ENCODE measurements at places on chromosomes 13 and 19. TPM values are rescaled to one million over a fixed set of nuclear protein-coding genes. Genes with fewer than 3 reads are reported as not detected.

GRCh38 chr13:27927444-27928352 lies 7.9 kb downstream of the PDX1 start:
- DNase-seq: no peak

GRCh38 chr19:33868076-33868735 lies 71.5 kb downstream of the KCTD15 start:
- DNase-seq: no peak

GPR4 gene
- 1.6 TPM for total RNA-seq

GRCh38 chr13:54660277-54660676 lies 1631.7 kb downstream of the OLFM4 start:
- DNase-seq: no peak

DNA sequence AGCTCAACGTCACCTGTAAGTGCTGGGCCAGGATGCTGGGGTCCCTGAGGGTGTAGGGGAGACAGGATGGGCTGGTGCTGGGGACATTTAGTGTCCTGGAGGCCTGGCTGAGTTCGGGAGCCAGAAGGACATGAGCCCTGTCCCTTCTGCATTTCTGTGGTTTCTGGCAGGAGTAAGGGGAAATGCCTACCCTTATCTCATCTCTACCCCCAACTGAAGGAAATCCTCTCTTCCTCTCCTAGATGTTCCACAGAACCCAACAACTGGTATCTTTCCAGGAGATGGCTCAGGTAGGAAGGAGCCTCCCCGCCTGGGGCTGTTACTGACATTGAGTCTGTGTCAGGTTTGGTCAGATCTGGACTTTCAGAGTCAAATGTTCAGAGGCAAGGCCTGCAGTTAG lies 1.2 kb downstream of the CD33 start:
- no peak for DNase-seq

PRTN3 gene
- not detected for total RNA-seq

TMC4 gene
- total RNA-seq: not detected

ZNF221 gene
- 3.3 TPM for total RNA-seq

DNA sequence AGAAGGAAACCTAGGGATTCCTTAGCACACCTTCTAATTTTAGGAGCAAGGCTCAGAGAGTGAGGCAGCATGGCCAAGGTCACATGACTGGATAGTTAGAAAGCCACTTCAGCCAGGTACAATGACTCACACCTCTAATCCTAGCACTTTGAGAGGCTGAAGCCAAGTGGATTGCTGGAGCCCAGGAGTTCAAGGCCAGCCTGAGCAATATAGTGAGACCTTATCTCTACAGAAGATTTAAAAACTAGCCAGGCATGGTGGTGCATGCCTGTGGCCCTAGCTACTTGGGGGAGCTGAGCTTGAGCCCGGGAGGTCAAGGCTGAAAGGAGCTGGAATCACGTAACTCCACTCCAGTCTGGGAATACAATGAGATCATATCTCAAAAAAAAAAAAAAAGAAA lies 69.2 kb downstream of the TEX26 start:
- no peak for DNase-seq

SERTAD1 gene
- total RNA-seq: 15.7 TPM

- no peak for DNase-seq
Measured at GRCh38 chr13:87355451-87355850, 315.7 kb upstream of the SLITRK5 start.

- no peak for DNase-seq
Measured at GRCh38 chr19:46809534-46810272, 21.3 kb upstream of the SLC1A5 start.

DNA sequence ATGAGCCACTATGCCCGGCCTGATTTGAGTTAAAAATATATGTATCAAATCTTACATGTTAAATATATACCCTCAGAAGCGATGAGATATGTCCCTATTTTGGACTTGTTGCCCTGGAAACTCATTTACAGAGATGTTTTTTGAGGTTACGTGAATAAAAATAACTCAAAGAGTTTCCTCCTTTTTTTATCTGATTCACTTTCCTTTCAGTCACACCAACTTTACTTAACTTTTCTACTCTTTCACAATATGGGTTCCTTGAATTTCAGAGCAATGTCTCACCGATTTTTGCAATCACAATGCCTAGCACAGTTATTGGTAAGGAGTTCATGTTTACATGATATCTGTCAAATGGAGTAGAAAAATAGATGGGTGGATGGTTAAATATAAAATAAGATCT lies 2.3 kb downstream of the OR7C2 start:
- no peak for DNase-seq

ZC3H4 gene
- total RNA-seq: 9.5 TPM

- DNase-seq: peak; percentile 83
Measured at GRCh38 chr19:46351241-46352041, 4.6 kb downstream of the PPP5C start.

LILRB5 gene
- not detected for total RNA-seq

CXCL17 gene
- total RNA-seq: not detected

NTN5 gene
- total RNA-seq: not detected

GRCh38 chr19:791567-792305 lies 5.5 kb upstream of the PTBP1 start:
- DNase-seq: peak; percentile 76

MUC16 gene
- under 0.01 TPM for total RNA-seq

DNA sequence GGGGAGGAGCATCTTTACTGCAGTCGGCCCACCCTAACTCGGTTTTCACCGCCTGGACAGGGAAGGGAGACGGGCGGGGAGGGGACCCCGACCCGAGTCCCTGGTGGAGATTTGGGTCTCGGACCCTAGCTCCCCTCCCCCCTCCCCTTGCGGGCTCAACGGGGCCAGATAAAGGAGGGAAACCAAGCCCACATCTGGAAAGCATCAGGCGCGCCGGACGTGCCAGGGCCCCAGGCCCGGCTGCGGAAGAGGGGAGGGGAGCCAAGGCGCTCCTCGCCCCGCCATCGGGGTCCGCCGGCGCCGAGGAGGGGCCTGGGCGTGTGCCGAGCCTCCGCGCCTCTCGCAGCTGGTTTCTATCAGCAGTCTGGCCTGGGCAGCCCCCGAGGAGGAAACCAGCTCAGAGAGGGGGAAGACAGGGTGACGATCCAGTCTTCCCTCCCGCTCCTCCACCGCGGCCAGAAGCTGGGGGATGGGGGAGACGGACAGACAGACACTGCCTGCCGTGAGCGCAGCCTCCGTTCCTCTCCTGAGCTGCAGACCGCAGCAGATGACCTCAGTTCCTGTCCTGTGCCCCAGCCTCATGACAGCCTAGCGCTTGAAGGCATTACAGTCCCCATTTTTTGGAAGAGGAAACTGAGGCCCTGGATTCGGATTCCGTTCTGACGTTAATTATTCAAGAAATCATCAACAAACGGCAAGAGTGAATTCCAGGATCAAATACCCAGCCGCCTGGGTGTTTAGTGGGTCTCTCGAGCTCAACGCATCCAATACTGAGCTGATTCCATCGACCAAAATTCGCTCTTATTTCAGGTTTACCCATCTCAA lies 3.6 kb upstream of the GNG8 start:
- DNase-seq: no peak

DNA sequence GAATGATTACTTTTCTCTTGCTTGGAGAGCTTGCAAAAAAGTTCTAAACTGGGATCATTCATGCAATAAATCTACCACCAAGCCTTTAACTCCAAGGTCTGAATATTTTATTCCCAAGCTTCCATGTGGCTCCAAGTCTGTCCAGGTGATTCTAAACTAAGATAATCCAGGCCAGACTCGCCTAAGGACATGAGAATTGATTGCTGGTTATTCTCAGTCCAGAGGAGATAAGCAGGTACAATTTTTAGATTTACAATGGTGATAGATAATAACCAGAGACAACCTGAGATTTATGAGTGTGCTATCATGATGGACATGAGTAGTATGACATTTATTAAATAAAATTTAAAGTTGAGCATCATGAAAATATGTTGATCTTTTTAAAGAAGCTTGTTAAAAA lies 156.5 kb upstream of the SPRY2 start:
- DNase-seq: no peak

VN1R2 gene
- total RNA-seq: not detected

DNA sequence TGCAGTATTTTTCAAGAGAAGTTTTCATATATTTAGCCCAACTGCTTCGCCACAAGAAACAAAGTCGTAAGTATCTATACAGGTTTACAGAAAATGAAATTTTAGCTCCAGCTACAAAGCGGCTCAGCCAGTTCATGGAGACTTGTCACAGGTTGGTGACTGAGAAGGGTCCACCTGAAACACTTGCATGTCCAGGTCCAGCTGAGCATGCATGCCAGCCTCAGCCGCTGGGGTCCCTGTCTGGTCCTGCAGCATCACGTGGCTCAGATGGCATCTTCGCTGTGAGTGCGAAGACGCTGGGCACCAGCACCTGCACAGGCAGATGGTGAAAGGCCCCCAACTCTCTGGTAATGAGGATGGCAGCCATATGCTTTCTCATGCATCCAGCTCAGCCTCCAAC lies 63.8 kb downstream of the SHISA2 start:
- no peak for DNase-seq

MED26 gene
- 3.8 TPM for total RNA-seq

GRCh38 chr13:27415116-27415515 lies 9.3 kb upstream of the GTF3A start:
- DNase-seq: no peak

DNA sequence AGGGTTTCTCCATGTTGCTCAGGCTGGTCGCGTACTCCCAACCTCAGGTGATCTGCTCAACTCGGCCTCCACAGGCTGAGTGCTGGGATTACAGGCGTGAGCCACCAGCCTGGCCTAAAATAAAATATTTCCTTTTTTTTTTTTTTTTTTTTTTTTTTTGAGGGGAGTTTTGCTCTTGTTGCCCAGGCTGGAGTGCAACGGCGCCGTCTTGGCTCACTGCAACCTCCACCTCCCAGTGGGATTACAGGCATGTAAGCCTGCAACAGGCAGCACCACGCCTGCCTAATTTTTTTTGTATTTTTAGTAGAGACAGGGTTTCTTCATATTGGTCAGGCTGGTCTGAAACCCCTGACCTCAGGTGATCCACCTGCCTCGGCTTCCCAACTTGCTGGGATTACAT lies 4.9 kb downstream of the ZNF506 start:
- DNase-seq: no peak

- peak; percentile 32 for DNase-seq
Measured at GRCh38 chr19:40398417-40399131, 8.6 kb upstream of the HIPK4 start.

GRCh38 chr13:107250628-107251027 lies 682.7 kb upstream of the ARGLU1 start:
- peak; percentile 64 for DNase-seq
